ENCODE measurements at places on chromosomes 4 and X.

- no peak for DNase-seq
Observed at GRCh38 chr4:139816856-139817255, 151.2 kb downstream of the MGST2 start.

GRCh38 chr4:25110527-25111329 is 49.5 kb downstream of the SEPSECS start:
- no peak for DNase-seq

DNA sequence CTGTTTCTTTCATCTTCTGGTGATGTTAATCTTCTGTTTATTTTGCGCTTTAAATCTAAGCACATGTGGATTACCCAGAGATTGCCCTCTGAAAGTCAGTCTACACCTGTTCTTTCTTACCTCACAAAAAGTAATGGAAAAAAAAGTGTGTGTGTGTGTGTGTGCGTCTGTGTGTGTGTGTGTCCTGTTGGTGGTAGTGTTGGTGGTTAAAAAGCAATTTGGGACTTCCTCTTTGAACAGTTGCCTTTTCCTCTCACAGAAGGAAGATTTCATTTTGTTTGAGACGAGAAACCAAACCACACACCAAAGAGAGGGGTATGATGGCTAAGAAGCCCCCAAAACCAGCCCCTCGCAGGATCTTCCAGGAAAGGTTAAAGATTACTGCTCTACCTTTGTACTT is at the start of gene STAP1:
TSS of gene STAP1 (plus strand) at position 235 of the 400 bp plus-strand sequence. CDS start at position 318, 83 bp downstream.
- DNase-seq: no peak

DNA sequence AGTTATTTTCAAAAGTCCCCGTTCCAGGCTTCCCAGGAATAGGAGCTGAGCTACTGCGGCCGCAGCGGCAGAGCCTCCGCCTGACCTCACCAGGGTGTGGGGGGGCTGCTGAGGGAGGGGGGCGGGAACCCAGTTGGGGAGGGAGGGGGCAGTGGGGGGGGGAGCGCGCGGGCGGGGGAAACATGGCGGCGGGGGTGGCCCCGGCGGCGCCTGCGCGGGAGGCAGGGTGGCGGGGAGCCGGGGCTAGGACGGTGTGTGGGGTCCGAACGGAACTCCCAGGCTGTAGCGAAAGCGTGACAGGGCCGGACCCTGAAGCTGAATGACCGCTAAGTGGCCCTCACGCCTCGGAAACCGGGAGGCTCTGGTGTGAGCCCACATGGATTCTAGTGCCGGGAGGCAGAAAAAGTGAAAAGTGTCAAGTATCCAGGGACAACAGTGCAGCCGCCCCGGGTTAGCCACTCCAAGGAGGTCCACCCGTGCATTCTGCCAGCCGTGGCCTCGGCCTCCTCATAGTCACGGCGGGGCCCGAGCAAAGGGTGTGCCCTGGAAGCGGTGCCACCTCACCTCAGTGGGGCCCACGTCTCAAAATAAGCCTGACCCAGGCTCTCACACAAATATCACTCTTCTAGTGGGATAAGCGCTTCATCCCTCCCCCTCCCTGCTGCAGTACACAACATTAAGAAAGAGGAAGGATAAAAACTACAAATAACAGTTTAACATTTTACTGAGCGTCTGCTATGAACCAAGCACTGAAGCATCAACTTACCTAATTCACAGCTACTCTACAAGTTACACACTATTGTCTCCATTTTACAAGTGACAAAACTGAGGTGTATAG is at the start of gene KLHL13:
TSS of gene KLHL13 (minus strand) at position 98 of the 838 bp plus-strand sequence. CDS start 88,337 bp downstream, outside the sequence.
- DNase-seq: no peak

- DNase-seq: no peak
Observed at GRCh38 chr4:75995727-75996126, 5.0 kb upstream of the SDAD1 start.
